Naive thymus-derived CD4-positive, alpha-beta T cell (primary cell): ENCODE measurements at places on chromosomes 2 and 18. TPM values are rescaled to one million over a fixed set of nuclear protein-coding genes. Genes with fewer than 3 reads are reported as not detected.

HOXD10 gene
- polyA plus RNA-seq: not detected

DNA sequence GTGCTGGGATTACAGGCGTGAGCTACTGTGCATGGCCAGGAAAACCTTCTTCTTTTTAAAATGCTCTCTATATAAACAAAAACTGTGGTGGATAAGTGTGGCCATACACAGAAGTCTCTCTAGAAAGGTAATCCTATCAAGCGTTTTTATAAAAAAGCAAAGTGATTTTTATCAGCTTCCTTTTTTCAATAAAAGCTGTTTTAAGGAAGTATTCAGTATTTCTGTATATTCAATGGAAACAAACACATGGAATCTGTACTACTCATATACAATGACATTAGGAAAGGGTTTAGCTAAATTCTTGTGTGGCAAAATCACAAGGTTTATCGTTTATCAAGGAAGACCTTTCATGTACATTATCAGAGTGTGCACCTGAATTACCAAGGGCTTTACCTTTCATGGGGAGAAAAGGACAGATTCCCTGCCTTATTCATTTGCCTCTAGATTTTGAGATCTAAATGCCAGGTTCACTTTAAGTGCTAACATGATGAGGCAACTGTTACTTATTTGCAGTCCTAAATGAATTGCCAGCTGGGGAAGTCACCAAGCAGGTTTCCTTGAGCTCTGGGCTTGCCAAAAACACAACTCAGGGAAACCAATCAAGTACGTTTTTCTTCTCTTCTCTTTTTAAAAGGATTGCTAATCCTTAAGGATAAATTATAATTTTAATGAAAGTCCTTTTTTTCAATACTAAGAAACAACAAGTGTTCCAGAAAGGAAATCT is 70.8 kb downstream of the RTN4 start:
- H3K4me3 ChIP-seq: no peak overlapping the region
- no peaks in the 10 kb centered on the region for H3K27me3 ChIP-seq
- peaks cover 2% of the 10 kb centered on the region for H3K4me1 ChIP-seq
- no peak for DNase-seq
- no peaks in the 10 kb centered on the region for H3K36me3 ChIP-seq

MGAT4A gene
- 262 TPM for polyA plus RNA-seq

GRCh38 chr2:15662026-15662425 is 70.4 kb downstream of the DDX1 start:
- H3K27ac ChIP-seq: no peak overlapping the region
- no peaks in the 10 kb centered on the region for H3K36me3 ChIP-seq
- H3K27me3 ChIP-seq: no peaks in the 10 kb centered on the region
- H3K4me1 ChIP-seq: no peaks in the 10 kb centered on the region
- no peak overlapping the region for H3K4me3 ChIP-seq
- no peak for DNase-seq

DNA sequence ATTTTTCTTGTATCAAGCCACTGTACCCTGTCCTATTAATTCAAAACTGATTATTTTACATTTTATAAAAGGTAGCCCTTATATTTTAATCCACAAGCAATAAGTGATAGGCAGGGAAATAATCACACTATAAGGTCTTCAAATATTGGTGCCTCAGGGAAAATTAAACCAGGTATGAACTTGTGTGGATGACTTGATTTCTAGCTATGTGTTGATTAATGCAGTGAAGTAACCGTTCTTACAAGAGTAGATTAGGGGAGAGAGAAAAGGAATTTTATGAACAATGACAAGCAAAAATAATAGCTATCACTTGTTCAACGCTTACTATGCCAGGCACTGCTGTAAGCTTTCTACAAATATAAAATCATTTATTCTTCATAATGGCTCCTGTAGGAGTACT is 199.6 kb downstream of the PTGR3 start:
- no peak overlapping the region for H3K4me3 ChIP-seq
- H3K4me1 ChIP-seq: no peaks in the 10 kb centered on the region
- H3K27me3 ChIP-seq: no peaks in the 10 kb centered on the region

GRCh38 chr18:56321470-56321869 is 316.9 kb downstream of the TXNL1 start:
- H3K4me1 ChIP-seq: no peaks in the 10 kb centered on the region
- no peaks in the 10 kb centered on the region for H3K27me3 ChIP-seq
- no peak overlapping the region for H3K27ac ChIP-seq
- H3K4me3 ChIP-seq: no peak overlapping the region
- H3K36me3 ChIP-seq: no peaks in the 10 kb centered on the region
- DNase-seq: no peak

- no peaks in the 10 kb centered on the region for H3K27me3 ChIP-seq
- no peak overlapping the region for H3K4me3 ChIP-seq
- H3K36me3 ChIP-seq: no peaks in the 10 kb centered on the region
- no peaks in the 10 kb centered on the region for H3K4me1 ChIP-seq
- no peak overlapping the region for H3K27ac ChIP-seq
Observed at GRCh38 chr2:163799807-163800206, 64.0 kb upstream of the FIGN start.

GRCh38 chr2:8545695-8546611 is 135.9 kb upstream of the ID2 start:
- no peaks in the 10 kb centered on the region for H3K27me3 ChIP-seq
- H3K27ac ChIP-seq: no peak overlapping the region
- H3K4me1 ChIP-seq: peaks cover 10% of the 10 kb centered on the region
- H3K36me3 ChIP-seq: no peaks in the 10 kb centered on the region
- no peak for DNase-seq

TRIB2 gene
- 57.7 TPM for polyA plus RNA-seq

DNA sequence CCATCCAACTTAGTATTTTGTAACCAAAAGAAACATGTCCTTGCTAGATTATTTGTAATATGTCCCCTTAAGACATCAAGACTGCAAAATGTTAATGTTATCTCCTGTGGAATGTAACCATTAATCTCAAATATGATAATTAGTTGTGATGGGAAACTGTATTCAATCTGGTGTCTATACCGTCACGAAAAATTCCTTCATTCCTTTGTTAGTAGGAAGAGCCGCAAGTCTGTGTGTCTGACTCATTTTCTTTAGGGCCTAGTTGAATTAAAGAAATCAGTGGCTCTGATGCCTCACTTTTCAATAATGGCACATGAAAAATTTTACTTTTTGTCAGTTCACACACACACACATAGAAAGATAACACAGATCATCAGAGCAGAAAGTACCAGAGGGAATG is 127.1 kb upstream of the CHAC2 start:
- no peak for DNase-seq
- no peaks in the 10 kb centered on the region for H3K36me3 ChIP-seq
- H3K27ac ChIP-seq: no peak overlapping the region
- H3K4me3 ChIP-seq: no peak overlapping the region
- no peaks in the 10 kb centered on the region for H3K27me3 ChIP-seq
- H3K4me1 ChIP-seq: no peaks in the 10 kb centered on the region

DNA sequence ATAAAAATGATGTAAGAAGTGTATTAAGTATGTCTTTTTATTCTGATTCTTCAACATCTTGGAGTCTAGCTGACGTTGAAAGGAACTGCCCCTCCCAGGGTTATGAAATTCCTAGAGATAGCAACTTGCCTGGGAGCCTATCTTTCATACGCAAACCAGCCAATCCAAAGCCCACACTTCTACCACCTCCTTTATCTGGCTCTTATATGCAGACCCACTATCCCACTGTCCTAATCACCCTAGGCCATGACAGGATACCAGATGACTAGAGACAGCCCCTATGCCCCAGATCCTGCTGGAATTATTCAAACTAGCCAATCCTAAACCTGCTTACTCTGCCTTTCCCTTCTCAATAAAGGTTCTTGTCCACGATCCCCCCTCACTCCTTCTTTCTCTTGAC is 11.8 kb upstream of the CDC42EP3 start:
- H3K36me3 ChIP-seq: no peaks in the 10 kb centered on the region
- peaks cover 26% of the 10 kb centered on the region for H3K4me1 ChIP-seq
- no peak overlapping the region for H3K4me3 ChIP-seq
- no peaks in the 10 kb centered on the region for H3K27me3 ChIP-seq
- DNase-seq: no peak
- no peak overlapping the region for H3K27ac ChIP-seq

GRCh38 chr2:69017080-69017479 is 4.1 kb downstream of the ANTXR1 start:
- H3K36me3 ChIP-seq: no peaks in the 10 kb centered on the region
- no peak for DNase-seq
- H3K27me3 ChIP-seq: no peaks in the 10 kb centered on the region
- no peak overlapping the region for H3K4me3 ChIP-seq

GRCh38 chr2:69926849-69927515 is 12.1 kb downstream of the MXD1 start:
- no peak for DNase-seq
- no peak overlapping the region for H3K4me3 ChIP-seq
- no peak overlapping the region for H3K27ac ChIP-seq
- H3K36me3 ChIP-seq: peaks cover 7% of the 10 kb centered on the region

HAAO gene
- 0.33 TPM for polyA plus RNA-seq

DNA sequence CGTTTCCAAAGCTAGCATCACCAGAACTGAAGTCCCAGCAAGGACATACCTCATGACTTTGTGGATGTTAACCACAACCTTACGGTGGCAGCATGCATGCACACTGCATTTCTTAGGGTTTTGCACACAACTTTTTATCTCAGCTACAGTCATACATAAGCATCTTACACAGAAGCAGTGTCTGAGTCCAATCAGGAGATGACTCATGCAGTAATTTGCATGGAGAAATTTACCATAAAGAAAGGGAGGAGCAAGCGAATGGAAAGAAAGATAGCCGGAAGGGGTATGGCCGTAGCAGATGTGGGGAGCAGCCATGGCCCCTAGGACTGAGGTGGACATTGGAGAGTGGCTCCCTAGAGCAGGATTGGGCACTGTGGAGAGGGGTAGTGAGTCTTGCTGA is 522.5 kb downstream of the GALR1 start:
- no peak overlapping the region for H3K4me3 ChIP-seq
- no peaks in the 10 kb centered on the region for H3K27me3 ChIP-seq
- no peaks in the 10 kb centered on the region for H3K4me1 ChIP-seq
- DNase-seq: no peak

GRCh38 chr2:118089139-118089800 is 999 bp downstream of the INSIG2 start:
- H3K4me3 ChIP-seq: peak overlapping the region; percentile 92
- no peaks in the 10 kb centered on the region for H3K4me1 ChIP-seq
- no peak for DNase-seq
- H3K27ac ChIP-seq: peak overlapping the region; percentile 87
- H3K27me3 ChIP-seq: no peaks in the 10 kb centered on the region

AGXT gene
- polyA plus RNA-seq: not detected

DNA sequence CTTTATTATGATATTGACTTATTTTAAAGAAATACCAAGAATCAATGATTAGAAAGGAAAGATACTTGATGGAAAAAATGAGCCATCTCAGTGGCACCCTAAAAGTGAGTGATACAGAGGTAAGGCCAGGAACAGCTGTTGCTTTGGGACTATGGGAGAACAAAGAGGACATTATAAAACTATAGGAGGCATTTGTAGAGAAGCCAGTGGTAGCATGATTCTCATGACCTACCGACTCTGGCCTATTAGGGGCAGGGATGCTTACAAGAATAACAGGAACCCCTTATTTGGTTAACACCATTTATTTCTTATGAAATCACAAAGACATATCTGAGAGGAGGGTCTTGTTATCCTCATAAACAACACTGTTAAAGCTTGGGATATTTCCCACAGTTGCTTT is 162.2 kb downstream of the RIT2 start:
- no peaks in the 10 kb centered on the region for H3K4me1 ChIP-seq
- no peaks in the 10 kb centered on the region for H3K36me3 ChIP-seq
- no peak overlapping the region for H3K4me3 ChIP-seq
- no peak overlapping the region for H3K27ac ChIP-seq
- no peaks in the 10 kb centered on the region for H3K27me3 ChIP-seq

TUBA3E gene
- polyA plus RNA-seq: not detected

- H3K27me3 ChIP-seq: no peaks in the 10 kb centered on the region
- H3K4me3 ChIP-seq: no peak overlapping the region
- no peak overlapping the region for H3K27ac ChIP-seq
- H3K36me3 ChIP-seq: no peaks in the 10 kb centered on the region
- no peak for DNase-seq
- no peaks in the 10 kb centered on the region for H3K4me1 ChIP-seq
Observed at GRCh38 chr2:132477436-132477835, 60.8 kb downstream of the GPR39 start.

- no peaks in the 10 kb centered on the region for H3K4me1 ChIP-seq
- H3K36me3 ChIP-seq: no peaks in the 10 kb centered on the region
- no peak overlapping the region for H3K4me3 ChIP-seq
- no peak for DNase-seq
- no peak overlapping the region for H3K27ac ChIP-seq
Observed at GRCh38 chr2:147639891-147640290, 204.9 kb upstream of the ACVR2A start.

EIF2B4 gene
- polyA plus RNA-seq: 42.2 TPM

GRCh38 chr18:6994771-6995430 is 122.7 kb downstream of the LAMA1 start:
- no peak overlapping the region for H3K27ac ChIP-seq
- H3K4me1 ChIP-seq: no peaks in the 10 kb centered on the region
- DNase-seq: no peak
- no peaks in the 10 kb centered on the region for H3K27me3 ChIP-seq

C2orf68 gene
- 24.9 TPM for polyA plus RNA-seq

GRCh38 chr18:76538846-76539245 is 43.8 kb upstream of the ZNF516 start:
- H3K36me3 ChIP-seq: no peaks in the 10 kb centered on the region
- no peak overlapping the region for H3K4me3 ChIP-seq
- no peak for DNase-seq
- H3K27me3 ChIP-seq: no peaks in the 10 kb centered on the region
- no peaks in the 10 kb centered on the region for H3K4me1 ChIP-seq
- H3K27ac ChIP-seq: no peak overlapping the region

- H3K27me3 ChIP-seq: no peaks in the 10 kb centered on the region
- DNase-seq: no peak
- H3K4me3 ChIP-seq: no peak overlapping the region
- peaks cover 11% of the 10 kb centered on the region for H3K36me3 ChIP-seq
- no peak overlapping the region for H3K27ac ChIP-seq
Observed at GRCh38 chr18:199768-200167, 41.4 kb downstream of the USP14 start.
